T-helper 17 cell (primary cell): ENCODE measurements at places on chromosomes 2 and 18. TPM values are rescaled to one million over a fixed set of nuclear protein-coding genes. Genes with fewer than 3 reads are reported as not detected.
A peak's percentile ranks its signal among the peaks of the same experiment; 100 is the strongest.

The CD302 gene
- total RNA-seq: 1.5 TPM

The OR6B2 gene
- not detected for total RNA-seq

DNA sequence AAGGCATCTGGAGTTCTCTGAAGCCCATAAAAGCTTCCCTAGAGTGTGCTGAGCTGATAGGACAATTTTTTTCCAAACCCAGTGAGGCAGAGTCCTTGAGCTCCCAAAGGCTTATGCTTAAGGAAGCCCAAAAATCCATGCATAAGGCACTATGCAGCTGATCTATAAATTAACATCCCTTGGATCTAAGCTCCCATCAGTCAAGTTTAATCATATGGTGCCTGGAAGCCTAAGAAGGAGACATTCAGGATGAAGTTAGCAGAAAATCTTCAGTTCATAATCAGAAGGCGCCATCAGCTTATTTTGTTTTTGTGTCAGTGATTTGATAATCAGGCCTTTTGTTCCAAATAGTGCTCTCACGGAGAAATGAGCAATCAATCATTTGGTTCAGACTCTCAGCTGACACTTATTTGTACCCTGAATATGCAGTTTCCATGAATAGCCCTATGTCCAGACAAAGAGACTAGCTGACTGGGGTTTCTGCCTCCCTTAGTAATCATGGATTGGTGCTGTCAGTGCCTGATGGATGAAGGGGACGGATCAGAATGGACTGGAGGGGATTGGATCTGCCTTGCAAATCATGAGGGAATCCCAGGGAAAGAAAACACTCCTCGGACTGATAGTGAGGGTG, 464.8 kb upstream of the RGPD4 start:
- H3K27me3 ChIP-seq: no peaks in the 10 kb centered on the region
- H3K27ac ChIP-seq: no peak overlapping the region
- H3K4me3 ChIP-seq: no peak overlapping the region
- no peak for DNase-seq
- H3K4me1 ChIP-seq: no peaks in the 10 kb centered on the region

- peaks cover 2% of the 10 kb centered on the region for H3K36me3 ChIP-seq
- no peak overlapping the region for H3K4me3 ChIP-seq
Observed at GRCh38 chr2:72613931-72614330, 211.9 kb downstream of the EXOC6B start.

- no peak overlapping the region for H3K27ac ChIP-seq
- no peaks in the 10 kb centered on the region for H3K36me3 ChIP-seq
- DNase-seq: no peak
- no peaks in the 10 kb centered on the region for H3K4me1 ChIP-seq
- H3K27me3 ChIP-seq: peaks cover 44% of the 10 kb centered on the region
Observed at GRCh38 chr2:47653902-47654789, 128.8 kb upstream of the MSH6 start.

DNA sequence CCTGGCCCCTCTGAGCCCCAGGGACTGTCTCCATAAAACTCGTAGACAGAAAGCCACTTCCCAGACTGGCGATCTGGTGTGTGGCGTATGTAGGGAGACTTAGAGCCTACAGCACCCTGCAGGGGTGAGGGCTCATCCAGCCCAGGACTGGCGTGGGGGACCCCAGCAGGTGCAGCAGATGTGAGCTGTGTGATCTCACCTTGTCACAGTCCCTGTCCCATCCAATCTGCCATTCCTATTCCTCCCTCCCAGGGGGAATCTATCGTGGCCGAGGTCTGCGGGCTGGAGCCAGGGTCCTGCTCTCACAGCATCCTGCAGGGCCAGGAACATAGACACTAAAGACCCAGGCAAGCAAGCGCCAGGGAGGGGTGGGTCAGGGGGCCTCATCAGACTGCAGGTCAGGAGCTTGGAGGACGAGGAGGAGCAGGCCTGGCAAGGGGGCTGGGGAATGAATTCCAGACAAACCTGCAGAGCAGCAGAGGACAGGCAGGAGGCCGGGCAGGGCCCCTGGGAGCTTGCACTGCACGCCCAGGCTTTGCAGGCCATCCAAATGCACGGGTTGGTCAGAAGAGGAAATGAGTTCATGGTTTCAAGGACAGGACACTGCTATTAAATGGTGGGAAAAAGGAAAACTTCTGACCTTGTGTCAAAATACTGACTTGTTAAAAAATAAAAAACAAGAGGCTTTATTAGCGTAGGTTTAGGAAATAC, 32.5 kb downstream of the HS6ST1 start:
- no peak for DNase-seq
- H3K36me3 ChIP-seq: no peaks in the 10 kb centered on the region
- H3K4me1 ChIP-seq: peaks cover 12% of the 10 kb centered on the region
- H3K27me3 ChIP-seq: no peaks in the 10 kb centered on the region

DNA sequence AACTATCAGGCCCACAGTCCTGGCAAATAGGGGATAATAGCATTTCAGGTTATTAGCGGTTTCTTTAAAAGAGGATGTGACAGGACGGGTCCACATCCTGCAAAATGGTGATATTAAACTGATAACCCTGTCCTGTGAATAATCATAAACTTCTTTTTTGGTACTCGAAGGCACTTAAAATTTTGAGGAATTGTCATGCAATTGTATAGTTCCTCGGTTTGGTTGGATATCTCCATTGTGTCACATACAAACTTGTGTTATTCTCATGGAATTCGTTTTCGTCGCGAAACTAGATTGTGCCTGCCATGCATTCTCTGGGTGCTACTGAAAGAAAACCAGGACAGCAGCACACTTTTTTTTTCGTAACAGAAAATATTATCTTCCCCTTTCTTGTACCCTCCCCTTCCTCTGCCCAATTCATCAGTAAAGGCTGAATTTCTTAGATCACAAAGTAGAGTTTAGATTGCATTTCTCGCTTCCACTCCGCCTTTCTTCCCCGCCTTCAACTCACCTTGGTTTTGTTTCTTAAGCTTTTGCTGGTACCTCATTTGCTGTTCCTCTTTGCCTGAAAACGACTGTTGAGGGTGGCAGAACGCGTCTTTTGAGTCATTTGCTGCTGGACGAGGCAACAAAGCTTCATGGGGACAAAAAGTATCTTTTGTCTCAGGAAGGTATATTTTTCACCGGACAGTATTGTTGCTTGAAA, 1.3 kb downstream of the CERS6 start:
- H3K4me3 ChIP-seq: no peak overlapping the region
- DNase-seq: no peak
- peaks cover 16% of the 10 kb centered on the region for H3K4me1 ChIP-seq
- no peak overlapping the region for H3K27ac ChIP-seq

GRCh38 chr18:45974088-45974536, 7.0 kb upstream of the EPG5 start:
- DNase-seq: peak; percentile 31
- no peaks in the 10 kb centered on the region for H3K27me3 ChIP-seq
- H3K4me3 ChIP-seq: no peak overlapping the region
- no peak overlapping the region for H3K27ac ChIP-seq
- H3K36me3 ChIP-seq: no peaks in the 10 kb centered on the region
- H3K4me1 ChIP-seq: peaks cover 6% of the 10 kb centered on the region

The HOXD4 gene
- total RNA-seq: not detected

The MALL gene
- 0.12 TPM for total RNA-seq

DNA sequence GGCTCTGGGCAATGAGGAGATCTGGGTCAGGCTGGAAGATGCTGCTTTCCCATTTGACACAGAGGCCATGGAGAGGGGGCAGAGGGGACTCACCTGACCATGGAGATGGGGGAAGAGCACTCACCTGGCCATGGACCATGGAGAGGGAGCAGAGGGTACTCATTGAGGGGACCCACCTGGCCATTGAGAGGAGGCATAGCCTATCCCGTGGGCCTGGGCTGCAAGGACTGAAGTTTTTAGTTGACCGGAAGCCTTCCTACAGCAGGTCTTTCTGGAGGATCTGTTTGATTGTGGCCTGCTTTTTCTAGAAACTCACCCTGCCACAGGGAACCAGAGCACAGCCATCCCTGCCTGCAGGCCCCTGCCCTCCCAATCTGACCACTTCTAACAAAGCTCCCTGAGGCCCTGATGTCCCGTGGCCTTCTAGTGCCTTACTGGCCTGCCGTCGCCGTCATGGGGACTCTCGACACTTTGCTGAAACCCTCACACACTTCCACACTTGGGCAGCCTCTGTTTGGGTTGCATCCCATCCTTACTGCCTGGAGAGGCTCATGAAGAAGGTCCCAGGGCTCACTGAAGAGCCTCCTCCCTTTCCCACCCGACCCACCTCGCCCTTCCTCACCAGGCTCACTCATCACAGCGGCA, 5.1 kb upstream of the PROM2 start:
- peaks cover 13% of the 10 kb centered on the region for H3K27me3 ChIP-seq
- H3K4me1 ChIP-seq: no peaks in the 10 kb centered on the region
- no peaks in the 10 kb centered on the region for H3K36me3 ChIP-seq
- H3K27ac ChIP-seq: no peak overlapping the region
- DNase-seq: no peak

The TGFA gene
- total RNA-seq: 3.8 TPM

- no peak overlapping the region for H3K4me3 ChIP-seq
- peaks cover 8% of the 10 kb centered on the region for H3K36me3 ChIP-seq
- no peak for DNase-seq
- H3K4me1 ChIP-seq: peaks cover 14% of the 10 kb centered on the region
- no peaks in the 10 kb centered on the region for H3K27me3 ChIP-seq
- peak overlapping the region; percentile 45 for H3K27ac ChIP-seq
Observed at GRCh38 chr2:195687320-195688086, 30.5 kb downstream of the SLC39A10 start.
